DMS79 (cell line): ENCODE measurements at places on chromosomes 16 and 17.

GRCh38 chr17:72387969-72388368, 267.1 kb downstream of the SOX9 start:
- no peak for DNase-seq

- DNase-seq: peak; percentile 71
Measured at GRCh38 chr17:47717979-47718621, 14.9 kb upstream of the TBX21 start.

DNA sequence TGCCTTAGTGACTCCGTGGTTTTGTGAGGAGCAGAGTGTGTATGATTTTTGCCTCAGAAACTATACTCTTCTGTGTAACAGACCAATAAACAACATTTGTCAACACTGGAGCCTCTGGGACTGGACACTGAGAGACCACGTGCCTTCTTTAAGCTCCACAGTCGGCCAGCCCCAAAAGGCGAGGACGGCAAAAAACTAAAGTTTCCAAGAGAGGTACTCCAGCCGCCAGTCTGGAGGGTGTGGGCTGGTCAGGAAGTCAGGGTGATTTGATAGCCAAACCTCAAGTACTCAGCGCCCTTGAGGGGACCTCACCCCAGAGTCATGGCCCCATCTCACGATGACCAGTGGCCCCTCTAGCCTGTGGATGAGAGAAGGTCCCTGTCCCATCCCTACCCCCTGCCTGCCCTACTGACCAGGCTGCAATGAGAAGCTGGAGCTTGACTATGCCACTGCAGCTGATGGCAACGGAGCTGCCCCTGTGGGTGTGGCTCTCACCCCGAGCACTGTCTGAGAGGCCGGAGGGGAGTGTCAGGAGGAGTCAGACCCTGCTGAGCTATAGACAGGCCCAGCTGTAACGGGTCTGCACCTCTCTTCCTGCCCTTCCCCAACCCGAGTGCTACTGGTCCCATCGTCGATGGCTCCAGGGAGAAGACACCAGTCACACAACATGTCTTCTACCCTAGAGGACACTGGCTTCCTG, 19.8 kb downstream of the MNT start:
- DNase-seq: no peak

DNA sequence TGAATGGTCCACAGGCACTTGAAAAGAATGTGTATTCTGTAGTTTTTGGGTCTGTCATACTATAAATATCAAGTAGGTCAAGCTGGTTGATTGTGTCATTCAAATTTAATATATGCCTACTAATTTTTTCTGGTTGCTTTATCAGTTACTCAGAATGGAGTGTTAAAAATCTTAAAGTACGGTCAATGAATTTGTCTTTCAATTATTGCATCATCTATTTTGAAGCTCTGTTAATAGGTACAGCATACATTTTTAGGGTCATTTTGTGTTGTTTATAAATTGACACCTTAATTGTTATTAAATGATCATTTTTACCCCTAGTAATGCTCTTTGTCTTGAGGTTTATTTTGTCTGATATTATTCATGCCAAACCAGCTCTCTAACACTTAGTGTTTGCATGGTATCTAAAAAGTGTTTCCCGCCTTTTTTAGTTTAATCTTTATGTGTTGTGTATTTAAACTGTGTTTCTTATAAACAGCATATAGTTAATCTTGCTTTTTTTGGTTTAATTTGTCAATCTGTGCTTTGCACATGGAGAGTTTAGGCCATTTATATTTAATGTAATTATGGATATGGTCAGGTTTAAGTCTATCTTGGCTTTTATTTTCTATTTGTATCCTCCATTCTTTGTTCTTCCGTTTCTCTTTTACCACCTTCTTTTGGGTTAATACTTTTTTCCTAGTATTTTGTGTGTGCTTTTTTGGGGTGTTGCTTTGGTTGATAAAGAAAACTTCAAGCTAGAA, 204.9 kb upstream of the EEF2KMT start:
- no peak for DNase-seq

DNA sequence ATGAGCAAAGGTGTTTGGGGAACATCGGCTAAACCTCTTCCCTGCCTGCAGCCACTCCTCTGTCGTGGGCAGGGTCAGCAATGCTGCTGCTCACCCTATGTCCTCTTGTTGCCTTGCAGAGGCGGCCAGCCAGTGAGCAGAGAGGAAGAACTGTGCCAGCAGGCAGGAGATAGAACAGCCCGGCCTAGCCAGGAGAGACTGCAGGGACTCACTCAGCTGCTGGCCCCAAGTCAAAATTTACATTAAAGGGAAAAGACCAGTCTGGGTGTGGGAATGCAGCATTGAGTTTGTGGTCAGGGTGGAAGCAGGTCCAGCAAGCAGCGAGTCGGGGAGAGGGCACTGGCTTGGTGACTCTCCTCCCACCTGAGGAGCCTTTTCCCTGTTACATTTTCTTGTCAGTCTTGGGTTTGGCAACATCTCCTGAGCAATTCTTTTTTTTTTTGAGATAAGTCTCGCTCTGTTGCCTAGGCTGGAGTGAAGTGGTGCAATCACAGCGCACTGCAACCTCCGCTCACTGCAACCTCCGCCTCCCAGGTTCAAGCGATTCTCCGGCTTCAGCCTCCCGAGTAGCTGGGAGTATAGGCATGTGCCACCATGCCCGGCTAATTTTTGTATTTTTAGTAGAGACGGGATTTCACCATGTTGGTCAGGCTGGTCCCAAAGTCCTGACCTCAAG, 22.7 kb downstream of the LIG3 start:
- no peak for DNase-seq

DNA sequence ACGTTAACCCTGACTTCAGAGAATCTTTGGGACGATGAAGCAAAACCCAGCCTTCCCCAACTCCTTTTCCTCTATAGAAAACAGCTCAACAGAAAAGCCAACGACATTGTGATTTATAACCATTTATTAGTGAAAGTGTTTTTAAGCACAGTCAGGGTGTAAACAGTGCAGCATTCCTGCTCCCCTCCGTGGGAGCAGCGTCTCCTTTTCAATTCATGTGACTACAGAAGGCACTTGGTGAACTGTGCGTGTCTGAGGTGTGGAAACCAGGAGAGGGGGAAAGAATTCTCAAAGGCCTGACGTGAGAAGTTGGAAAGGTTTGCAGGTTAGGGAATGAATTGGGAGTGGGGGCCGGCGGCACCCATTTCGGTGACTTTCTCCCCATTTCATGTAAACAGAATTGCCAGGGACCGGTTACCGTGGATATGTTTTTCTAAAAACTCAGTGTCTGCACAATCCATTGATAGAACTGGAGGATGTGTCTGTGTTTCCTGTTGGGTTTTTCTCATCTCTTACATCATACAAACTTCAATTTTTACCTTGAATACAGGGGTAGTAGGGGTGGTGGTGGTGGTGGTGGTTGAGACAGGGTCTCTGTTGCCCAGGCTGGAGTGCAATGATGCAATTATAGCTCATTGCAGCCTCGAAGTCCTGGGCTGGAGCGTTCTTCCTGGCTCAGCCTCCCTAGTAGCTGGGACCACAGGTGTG, 53.1 kb downstream of the NDE1 start:
- DNase-seq: no peak

DNA sequence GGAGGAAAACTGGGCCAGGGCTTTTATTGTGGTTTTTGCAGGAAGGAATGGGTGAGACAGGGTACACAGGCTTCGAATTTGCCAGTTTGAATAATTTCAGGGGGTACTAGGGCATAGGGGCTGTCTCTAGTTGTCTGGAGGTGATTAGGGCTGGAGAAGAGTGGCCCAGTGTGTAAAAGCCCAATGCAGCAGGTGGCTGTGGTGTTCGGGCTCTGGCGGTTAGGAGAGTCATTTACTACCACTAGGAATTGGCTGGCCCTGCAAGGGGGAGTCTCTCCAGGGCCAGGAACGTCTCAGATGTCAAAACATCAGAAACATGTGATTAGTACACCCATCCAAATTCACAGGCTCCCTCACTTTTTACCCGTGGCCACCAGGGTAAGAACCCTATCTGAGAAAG, 50.3 kb downstream of the GINS3 start:
- DNase-seq: no peak

DNA sequence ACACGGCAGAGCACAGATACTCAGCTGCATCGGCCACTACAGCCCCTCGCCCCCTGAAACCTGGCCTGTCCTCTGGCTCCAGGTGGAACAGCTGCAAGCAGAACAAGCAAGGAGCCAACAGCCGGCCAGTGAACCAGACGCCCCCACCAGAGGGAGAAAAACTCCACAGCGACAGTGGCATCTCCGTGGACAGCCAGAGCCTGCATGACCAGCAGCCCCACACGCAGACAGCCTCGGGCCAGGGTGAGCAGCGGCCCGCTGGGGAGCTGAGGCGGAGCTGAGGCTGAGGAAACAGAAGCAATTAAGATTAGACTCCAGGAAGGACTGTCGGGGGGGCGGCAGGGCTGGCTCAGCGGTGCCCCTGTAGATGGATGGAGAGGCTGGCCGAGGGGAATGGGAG, 16.7 kb downstream of the NGFR start:
- DNase-seq: no peak

DNA sequence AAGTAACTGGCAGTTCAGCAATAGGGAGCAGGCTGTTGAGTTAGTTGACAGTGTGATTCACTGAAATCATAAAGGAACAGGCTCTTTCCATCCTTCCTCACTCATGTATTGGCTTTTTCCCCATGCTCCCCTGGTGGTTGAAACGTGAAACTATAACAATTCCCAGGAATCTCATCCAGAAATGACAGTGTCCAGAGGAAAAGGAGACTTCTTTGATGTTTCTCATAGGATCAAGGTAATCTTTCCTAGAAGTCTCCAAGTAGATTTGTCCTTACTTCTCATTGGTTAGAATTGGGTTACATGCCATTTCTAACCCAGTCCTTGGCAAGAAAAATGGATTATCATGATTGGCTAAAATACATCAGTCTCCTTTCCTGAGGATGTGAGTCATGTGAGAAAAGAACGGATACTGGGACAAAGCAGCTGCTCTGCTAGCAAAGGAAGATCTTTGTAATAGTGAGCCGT, 14.4 kb downstream of the TTC19 start:
- DNase-seq: no peak

DNA sequence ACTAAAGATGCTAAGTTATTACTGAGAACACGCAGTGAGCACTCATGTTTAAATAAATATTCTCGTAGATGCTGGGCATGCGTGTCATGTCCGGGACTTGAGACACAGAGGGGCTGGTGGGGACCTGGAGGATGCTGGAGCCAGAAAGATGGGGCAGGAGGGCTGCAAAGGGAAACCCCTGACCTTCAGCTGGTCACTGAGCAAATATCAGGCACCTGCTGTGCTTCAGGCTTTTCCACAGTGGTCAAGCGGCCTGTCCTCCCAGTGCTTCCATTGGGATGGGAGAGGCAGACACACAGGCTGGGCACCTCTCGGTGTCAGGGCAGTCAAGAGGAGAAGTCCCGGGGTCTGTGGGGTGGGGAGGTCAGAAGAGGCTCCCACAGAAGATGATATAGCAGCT, 211.4 kb downstream of the GSG1L start:
- no peak for DNase-seq

- DNase-seq: no peak
Measured at GRCh38 chr17:13420878-13421277, 180.9 kb downstream of the HS3ST3A1 start.

DNA sequence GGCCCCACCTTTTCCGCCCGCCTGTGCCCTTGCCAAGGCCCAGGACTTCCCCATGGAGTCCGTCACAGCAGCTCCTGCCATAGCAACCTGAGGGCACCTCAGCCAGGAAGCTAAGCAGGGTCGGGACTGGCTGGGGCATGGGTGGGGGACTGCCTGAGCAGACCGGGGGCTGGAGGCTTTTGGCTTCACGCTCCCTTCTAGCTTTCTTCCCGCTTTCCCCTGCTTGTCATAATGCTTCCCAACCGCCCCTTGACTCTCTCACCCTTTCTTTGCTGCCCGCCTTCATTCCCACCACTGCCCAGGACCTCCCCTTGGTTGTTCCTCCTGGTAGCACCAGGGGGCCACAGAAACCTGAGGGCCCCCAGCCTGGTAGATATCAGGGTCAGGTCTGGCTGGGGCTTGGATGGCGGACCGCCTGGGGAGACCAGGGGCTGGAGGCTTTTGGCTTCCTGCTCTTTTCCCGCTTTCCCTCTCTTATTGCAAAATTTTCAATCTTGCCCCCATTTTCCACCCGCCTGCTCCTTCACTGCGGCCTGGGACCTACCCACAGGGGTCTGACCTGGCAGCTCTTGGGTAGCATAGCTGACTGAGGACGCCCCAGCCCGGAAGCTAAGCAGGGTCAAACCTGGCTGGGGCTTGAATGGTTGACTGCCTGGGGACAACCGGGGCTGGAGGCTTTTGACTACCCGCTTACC, 2287.7 kb downstream of the TP53TG3F start:
- no peak for DNase-seq

GRCh38 chr16:80123189-80123588, 417.6 kb upstream of the DYNLRB2 start:
- no peak for DNase-seq

DNA sequence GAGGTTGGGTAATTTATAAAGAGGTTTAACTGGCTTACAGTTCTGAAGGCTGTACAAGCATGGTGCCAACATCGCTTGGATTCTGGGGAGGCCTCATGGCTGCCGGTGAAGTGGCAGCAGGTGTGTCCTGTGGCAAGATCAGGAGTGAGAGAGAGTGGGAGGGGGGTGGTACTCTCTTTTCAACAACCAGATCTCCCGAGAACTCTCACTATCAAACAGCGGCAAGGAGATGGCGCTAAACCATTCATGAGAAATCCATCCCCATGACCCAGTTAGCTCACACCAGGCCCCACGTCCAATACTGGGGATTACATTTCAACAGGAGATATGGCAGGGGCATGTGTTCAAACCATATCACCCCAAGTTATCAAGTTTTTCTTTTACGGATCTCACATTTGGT, 44.0 kb upstream of the CBX4 start:
- DNase-seq: no peak

DNA sequence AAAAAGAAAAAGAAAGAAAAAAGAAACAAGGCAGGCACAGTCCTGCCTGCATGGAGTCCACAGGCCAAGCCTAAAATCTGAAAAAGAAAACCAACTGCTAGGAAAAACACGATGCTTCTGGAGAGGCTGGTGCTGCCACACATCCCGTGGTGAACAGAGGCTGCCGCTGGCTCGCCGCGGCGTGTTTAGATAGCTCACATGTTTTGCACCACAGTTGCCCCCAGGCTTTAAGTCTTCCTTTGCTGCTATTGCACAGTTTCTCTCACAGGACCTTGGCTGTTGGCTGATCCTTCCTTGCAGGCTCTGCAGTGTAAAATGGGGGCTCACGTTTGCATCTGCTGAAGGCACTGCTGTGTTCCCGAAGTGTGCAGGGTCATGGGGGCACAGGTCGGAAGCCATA, 8.6 kb downstream of the SLC6A4 start:
- DNase-seq: no peak
